SK-N-MC (cell line): ENCODE measurements at places on chromosomes 13 and 19.

- DNase-seq, result no peak
Measured at GRCh38 chr19:662207-662961, 630 bp downstream of the RNF126 start.

DNA sequence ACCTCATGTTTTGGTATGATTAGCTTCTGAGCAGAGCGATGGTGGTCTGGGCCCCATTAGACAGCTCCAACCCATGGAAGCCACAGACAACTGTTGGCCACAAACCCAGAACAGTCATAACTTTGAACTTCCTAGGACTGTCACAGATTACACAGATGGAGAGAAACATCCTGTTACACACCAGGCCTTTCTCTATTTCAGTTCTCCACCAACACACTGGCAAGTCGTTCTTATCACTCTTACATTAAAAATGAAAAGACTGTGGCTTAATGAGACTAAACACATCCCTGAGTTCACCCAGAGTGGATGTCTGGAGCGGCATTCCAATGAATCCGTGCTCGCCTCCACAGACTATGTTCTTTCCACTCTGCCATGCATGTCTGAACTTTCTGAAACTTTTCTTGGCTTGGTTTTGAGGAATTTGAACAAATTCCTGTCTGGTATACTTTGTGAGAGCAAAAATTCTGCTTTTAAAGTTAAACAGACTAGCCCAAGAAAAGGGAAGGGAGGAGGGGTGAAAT lies 109.1 kb downstream of the NALCN start:
- no peak for DNase-seq

DNA sequence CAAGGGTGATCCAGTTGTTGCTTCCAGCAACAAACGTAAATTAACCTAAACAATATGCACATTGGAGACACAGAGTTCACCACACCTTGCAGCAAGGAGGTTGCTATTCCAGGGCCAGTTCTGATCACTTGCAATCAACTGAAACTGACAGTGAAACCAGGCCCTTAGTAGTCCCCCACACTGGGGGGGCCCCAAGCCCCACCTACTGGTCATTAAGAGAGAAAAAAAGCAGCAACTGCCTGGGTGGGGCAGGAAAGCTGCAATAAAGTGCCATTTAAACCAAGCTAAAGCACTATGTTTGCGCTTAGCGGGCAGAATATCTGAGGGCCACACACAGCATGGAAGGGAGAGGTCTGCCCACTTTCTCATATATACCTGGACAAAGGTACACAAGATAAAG lies 51.5 kb downstream of the ATP7B start:
- DNase-seq, result no peak

DNA sequence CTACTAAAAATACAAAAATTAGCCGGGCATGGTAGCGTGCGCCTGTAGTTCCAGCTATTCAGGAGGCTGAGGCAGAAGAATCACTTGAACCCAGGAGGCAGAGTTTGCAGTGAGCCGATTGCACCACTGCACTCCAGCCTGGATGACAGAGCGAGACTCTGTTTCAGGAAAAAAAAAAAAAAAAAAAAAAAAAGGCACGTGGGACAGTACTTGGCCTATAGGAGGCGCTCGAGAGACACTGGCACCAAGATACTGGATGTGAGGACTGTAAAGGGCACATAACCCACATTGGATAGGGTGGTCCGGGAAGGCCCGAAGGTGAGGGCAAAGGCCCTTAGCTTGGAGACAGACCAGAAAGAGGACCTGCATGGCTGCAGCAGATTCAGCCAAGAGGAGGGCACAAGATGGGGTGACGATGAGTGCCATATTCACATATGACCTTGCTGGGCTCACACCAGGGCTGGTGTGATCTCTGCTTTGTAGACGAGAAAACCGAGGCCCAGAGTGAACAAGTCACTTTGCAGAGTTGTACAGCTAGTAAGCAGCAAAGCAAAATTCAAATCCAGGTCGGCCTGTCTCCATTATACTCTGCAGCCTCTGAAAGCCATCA lies 89.4 kb downstream of the DPF1 start:
- DNase-seq, result no peak

DNA sequence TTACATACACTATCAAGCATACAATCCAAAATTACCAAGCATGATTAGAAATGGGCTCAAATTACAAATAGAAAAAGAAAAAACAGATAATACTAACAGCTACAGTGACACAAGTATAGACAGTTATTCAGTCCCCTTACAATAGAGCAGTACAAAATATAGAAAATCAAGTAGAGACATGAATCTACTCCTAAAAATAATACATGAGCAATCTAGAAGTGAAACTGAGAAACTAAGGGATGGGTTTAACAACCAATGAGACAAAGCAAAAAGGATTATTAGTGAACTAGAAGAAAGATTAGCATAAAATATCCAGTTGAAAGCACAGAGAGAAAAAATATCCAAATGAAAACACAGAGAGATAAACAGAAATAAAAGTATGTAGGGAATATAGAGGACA lies 426.7 kb downstream of the TBC1D4 start:
- no peak for DNase-seq

- DNase-seq, result no peak
Measured at GRCh38 chr19:41691268-41691970, 3.3 kb upstream of the CEACAM7 start.

DNA sequence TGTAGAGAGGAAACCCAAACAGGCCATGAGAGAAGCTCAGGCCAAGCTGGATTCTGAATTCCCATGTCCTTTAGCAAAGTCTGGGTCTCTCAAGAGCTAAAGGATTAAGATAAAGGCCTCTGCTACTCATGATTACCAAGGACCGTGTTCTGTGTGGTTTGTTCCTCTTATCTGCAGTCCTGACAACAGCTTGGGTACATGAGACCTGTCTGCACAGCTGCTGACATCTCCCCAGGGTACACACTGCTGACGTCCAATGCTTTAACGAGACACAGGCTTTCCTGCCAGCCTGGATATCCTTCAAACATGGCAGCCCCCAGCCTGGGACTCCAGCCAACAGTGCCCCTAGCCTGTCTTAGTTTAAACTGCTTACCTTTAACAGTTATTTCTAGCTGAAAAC lies 211.0 kb downstream of the SLC7A1 start:
- no peak for DNase-seq

DNA sequence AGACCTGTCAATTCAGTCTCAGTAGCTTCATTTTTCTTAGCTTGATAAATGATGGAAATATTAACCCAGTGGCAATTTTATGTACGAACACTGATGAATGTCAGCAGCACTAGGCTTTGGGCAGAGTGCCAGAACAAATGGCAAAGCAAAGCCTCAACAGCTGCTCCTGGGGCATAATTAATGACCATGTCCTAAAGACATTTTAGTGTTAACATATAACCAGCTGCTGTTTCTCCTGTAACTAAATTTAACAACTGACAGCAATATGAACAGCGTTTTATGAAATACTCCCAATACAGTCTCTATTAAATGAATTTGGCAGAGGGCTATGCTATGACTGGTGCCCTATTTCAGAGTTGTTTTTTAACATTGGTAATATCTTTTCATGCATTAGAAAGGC lies 47.1 kb downstream of the ZNF568 start:
- no peak for DNase-seq

GRCh38 chr13:41311406-41312175 lies 524 bp downstream of the NAA16 start:
- no peak for DNase-seq

- no peak for DNase-seq
Measured at GRCh38 chr13:55566334-55566733, 1574.4 kb upstream of the PRR20A start.

- DNase-seq, result no peak
Measured at GRCh38 chr13:22018076-22018835, 347.4 kb downstream of the FGF9 start.

DNA sequence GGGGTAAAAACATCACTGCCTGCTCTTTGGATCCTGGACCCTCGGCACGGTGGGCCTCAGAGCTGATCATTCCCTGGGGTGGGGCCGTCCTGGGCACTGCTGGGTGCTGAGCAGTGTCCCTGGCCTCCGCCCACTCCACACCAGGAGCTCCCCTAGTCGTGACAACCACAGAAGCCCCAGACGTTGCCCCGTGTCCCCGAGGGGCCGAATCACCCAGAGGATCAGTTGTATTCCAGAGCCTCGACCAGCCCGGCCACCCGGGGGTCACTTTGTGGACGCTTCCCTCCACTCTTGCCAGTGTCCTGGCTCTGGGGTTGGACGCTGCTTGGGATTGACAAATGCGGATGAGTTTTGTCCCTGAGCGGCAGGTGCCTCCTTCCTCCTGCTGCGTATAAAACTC lies 10.2 kb downstream of the C2CD4C start:
- no peak for DNase-seq

DNA sequence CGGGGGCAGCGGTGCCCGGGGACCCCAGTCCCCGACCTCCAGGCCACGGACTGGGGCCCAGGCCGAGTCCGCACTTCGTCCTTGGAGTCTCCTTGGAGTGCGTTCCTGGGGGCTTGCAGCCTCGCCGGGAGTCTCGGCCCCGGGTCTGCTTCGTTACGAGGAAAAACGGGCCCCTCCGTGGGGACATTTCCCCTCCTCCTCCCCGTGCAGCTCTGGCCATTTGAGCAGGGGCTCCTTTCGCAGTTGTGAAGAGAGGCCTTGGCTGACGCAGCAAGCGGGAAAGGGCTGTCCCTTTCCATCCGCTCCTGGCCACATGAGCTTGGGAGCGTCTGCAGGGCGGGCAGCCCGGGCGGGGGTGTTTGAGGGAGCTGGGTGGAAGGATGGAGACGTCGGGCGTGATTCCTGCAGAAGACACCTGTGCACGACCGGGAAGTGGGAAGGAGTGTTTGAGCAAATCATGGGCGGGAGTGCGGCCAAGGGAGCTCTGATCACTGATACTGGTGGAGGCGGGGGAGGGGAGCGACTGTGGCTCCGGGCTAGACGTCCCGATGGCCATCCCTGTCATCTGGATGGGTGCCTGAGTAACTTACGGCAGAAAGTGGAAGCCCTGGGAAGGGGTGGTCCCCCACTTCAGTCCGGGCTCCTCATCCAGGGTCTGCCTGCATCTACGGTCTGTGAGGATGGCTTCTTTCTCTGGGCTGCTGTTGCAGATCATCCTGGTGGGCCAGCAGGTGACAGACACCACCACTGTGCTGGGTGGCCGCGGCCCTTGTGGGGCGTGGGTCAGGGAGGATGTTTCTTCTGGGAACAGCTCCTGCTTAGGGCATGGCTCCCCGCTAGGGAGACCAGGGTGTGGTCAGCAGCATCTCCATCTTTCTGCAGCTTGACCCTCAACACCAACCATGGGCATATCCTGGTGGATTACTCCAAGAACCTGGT lies 736 bp downstream of the GPI start:
- no peak for DNase-seq

- DNase-seq, result no peak
Measured at GRCh38 chr13:100694722-100695508, 20.3 kb upstream of the TMTC4 start.

- DNase-seq, result no peak
Measured at GRCh38 chr13:99237981-99238662, 20.1 kb downstream of the GPR18 start.

- DNase-seq, result no peak
Measured at GRCh38 chr19:54470991-54471782, 1.9 kb downstream of the CDC42EP5 start.

- no peak for DNase-seq
Measured at GRCh38 chr19:33718651-33719254, 77.9 kb upstream of the KCTD15 start.

DNA sequence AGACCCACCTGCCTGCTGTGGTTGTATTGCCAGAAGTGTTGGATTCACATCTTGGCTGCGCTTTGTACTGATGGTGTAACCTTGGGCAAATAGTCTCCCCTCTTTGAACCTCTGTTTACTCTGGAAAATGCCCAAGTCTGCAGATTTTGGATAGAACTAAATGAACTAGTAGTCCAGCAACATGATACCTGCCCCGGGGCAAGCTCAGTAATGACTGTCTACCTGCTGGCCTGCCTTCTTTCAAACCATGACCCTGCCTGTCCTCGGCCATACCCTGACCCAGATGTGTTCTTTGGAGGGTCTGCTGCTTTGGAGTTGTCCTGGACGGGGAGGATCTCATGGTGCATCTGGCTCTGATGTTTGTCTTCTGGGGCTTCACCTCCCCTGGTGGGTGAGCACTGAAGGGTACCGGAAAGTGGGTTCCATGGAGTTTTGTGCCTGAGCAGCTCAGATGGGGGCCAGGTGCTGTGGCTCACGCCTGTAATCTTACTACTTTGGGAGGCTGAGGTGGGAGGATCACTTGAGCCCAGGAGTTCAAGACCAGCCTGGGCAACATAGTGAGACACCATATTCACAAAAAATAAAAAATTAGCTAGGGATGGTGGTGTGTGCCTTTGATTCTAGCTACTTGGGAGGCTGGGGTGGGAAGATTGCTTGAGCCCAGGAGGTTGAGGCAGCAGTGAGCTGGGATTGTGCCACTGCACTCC lies 59.5 kb downstream of the TNFRSF19 start:
- DNase-seq, result no peak

GRCh38 chr13:41915081-41915480 lies 45.8 kb downstream of the VWA8 start:
- peak; percentile 75 for DNase-seq

DNA sequence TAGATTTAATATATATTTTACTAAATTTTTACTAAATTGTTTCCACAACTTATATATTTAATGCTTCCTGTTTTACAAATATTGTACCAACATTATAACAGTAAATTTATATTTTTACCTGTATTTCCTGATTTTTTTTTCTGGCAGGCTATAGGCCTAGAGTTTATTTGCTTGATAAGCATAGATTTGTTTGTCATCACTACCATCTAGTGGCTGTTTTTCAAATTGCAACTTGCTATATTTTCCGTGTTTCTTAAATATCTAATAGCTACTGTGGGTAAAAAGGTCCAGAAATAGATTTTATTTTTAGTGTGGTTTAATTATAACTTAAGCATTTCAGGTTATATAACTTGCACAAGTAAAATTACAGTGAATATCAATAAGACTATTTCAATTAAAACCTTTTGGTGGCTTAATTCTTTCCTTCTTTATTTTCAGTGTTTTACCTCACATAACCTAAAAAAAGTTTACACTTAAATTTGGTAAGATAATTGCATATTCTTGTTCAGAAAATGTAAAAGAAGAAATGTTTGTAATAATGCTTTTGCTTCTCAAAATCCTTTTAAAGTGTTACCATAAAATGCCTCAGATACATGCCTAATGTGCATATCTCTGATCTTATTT lies 60.6 kb downstream of the NDFIP2 start:
- peak; percentile 57 for DNase-seq

DNA sequence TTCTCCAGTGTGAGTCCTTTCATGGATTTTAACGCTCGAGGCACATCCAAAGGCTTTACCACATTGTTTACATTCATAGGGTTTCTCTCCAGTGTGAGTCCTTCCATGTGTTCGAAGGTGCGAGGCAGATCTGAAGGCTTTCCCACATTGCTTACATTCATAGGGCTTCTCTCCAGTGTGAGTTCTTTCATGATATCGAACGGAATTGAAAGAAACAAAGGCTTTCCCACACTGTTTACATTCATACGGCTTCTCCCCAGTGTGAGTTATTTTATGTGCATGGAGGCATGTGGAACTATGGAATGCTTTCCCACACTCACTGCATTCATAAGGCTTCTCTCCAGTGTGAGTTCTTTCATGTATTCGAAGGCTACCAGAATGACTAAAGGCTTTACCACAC lies 5.2 kb upstream of the ZNF20 start:
- no peak for DNase-seq

GRCh38 chr19:43809762-43810696 lies 7.8 kb upstream of the LYPD5 start:
- peak; percentile 39 for DNase-seq
